CD4-positive, CD25-positive, alpha-beta regulatory T cell (primary cell): ENCODE measurements at places on chromosomes 7 and 10. TPM values are rescaled to one million over a fixed set of nuclear protein-coding genes. Genes with fewer than 3 reads are reported as not detected.

The ANKRD26 gene
- 9.6 TPM for total RNA-seq

The LEP gene
- not detected for total RNA-seq

The CTBP2 gene
- total RNA-seq: 0.49 TPM

The GPR26 gene
- not detected for total RNA-seq

The PRPS1L1 gene
- not detected for total RNA-seq
